ENCODE measurements at places on chromosomes 1 and 21.

DNA sequence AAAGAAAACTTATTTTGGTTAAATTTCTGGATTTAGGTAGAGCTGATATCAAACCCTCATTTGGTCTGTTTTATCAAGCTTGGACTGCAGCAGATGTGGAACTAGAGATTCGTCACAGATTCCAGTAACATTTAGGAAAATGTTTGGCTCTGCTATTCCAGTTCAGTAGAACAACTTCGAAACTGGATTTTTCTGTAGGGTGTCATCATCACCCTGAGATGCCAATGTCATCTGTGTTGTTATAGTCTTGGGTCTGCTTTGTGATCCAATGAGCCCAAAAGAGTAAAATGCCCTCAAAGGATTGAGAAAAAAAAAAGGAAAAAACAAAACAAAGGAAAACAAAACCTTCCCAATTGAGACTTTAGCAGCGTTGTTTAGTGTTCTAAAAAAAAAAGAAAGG is 55.4 kb downstream of the LAMC2 start:
- DNase-seq = no peak

DNA sequence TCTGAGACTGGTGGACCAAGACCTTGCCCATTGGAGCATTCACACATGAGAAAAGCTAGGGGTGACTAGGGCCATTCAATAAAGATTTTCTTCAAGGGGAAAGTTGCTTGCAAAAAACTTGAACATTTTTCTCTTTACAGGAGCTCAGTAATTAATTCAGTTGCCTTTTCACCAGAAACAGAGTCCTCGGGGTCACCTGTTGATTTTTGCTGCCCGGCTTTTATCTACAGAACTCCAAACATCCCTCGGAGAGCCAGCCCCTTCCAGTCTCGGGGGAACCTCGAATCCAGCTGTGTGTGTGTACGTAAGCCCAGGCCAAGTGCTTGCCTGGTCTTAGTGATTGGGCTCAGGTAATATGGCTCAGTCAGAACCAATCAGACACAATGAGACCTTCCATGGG is 47.5 kb downstream of the PCNX2 start:
- DNase-seq = no peak

DNA sequence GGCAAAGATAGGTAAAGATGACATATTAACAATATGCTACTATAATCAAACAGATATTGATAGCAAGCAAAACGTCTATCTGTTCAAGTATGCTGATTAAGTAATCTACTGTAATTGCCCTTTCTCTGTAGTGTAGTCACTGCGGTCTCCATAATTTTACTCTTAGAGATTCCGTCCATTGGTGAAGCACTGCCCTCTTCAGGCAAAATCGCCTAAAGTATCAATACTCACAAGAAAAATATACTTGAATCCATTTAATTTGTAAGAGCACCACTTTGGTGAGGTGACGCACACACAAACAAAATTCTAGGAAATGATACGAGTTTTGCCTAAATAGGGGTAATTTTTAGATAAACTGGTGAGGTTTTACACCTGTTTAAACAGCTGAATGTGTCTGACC is 434.6 kb upstream of the CHRM3 start:
- no peak for DNase-seq

DNA sequence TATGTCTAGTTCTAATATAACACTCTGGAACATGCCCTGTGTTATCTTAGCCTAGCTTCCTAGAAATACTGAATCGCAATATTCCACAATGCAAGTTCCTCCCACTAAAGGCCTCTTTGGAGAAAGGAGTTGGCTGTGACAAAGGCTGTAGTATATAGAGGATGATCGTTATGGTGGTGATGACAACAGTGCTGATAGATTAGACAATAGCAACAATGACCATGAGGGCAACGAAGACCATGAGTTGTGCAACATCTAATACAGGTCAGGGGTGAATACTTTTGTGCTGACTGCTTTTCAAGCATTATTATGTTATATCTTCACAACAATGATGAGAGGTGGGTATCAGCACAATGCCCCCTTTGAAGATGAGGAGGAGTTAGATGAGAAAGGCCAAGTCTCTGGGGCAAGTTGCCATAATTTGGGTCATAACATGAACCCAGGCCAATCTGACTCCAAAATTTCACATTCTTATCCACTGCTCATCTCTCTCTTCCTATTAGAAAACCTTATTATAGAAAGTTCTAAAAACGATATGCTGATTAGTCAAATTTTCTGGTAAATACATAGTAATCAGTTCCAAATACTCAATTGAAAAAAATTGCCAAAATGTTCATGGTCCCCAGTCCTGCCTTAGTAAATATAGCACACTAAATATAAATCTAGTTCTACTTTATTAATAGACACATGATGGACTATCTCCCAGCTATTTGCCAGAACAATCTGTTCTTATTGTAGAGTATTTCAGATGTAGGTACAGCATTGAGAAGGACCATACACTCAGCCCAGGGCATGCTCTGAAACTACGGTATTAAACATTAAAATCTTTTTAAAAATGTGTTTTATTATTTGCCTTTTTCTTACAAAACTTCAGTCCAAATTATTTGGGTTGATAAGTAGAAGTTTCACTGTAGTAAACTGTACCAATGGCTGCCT is 37.5 kb downstream of the HIVEP3 start:
- no peak for DNase-seq

DNA sequence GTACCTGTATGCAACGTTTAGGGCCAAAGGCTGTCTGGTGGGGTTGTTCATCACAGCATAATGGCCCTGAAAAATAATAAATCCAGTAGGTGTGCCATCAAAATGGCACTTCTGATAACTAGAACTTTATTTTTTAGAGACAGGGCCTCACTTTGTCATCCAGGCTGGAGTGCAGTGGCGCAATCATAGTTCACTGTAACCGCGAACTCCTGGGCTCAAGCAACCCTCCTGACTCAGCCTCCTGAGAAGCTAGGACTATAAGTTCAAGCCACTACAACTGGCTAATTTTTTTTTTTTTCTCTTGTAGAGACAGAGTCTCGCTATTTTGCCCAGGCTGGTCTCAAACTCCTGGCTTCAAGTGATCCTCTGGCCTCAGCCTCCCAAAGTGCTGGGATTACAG is 4.7 kb downstream of the SNAPIN start:
- DNase-seq = no peak

- DNase-seq = no peak
Observed at GRCh38 chr1:150210706-150211105, 25.2 kb downstream of the ANP32E start.

GRCh38 chr1:118459871-118460270 is 274.8 kb upstream of the SPAG17 start:
- DNase-seq = no peak

DNA sequence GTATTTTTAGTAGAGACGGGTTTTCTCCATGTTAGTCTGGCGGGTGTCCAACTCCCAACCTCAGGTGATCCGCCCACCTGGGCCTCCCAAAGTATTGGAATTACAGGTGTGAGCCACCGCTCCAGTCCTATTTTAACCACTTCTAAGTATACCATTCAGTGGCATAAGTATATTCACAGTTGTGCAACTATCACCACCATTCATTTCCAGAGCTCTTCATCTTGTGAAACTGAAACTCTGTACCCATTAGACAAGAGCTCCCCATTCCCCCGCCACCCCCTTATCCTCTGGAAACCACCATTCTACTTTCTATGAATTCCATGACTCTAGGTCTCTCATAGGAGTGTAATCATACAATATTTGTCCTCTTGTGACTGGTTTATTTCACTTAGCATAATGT is 40.2 kb upstream of the CAMTA1 start:
- DNase-seq = no peak

DNA sequence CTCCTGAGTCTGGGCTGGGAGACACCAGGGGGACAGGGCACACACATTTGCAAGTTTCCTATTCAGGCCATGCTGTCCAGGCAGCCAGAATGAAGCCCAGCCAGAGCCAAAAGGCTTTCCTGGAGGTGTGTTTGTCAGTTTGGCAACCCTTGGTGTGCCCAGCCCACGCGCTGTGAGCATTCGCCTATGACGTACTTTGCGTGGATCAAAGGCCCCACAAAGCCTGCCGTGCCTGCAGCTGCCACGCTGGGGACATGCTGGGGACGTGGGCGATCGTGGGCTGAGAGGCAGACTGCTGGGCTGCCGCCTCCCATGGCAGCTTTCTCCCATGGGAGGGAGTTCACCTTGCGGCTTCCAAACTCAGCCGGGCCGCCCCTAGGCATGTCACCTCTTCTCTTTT is 57.5 kb downstream of the CD247 start:
- DNase-seq = no peak

DNA sequence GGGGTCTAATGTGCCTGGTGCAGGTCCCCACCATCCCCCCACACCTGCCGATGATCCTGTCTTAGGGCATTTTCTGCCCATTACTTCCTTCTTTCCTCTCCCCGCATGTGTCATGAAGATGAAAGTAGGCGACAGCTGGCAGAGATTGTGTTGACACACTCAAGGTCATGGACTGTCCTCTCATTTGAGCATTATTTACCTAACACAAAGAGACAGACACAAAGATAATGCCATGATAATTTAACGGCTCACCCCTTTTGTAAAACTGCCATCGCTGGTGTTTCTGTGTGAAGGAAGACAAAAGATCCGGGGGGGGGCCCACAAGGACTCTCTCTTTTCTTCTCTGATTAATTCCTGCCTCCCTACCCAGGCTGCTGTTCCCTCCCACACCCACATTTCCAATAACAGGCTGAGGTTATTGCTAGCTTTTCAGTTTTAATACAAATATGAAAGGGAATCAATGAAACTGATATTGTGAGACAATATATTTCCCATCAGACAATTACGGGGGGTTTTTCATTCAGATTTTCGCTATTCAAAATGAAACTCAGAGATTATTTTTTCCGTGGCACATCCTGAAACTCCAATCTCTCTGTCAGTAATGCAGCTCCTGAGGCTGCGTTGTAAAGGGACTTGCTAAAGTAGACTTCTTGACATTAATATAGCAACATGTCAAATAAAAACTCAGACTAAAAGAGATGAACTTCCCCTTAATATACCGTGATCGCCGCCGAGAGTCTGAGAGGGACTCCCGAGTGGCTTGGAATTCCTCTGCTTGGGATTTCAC is 561.1 kb downstream of the NPHP4 start:
- no peak for DNase-seq

- no peak for DNase-seq
Observed at GRCh38 chr1:218845589-218845988, 328.1 kb upstream of the LYPLAL1 start.

DNA sequence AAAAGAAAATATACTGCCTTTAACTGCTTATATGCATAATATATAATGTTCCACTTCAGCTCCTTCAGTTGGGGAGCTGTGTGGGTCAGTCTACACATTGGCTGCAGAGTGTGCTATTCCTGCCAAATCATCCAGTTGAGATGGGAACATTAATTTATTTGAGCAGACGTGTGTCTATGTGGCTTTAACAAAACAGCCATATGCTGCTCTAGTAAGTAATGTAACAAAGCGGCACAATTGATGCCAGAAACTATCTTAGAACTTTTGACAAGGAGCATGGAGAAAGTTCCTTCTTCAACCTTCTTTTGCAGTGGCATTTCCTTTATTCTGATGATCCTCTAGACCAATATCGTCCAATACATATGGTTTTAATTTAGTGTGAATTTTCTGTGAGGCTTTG is 285.9 kb upstream of the C1orf87 start:
- no peak for DNase-seq

GRCh38 chr21:45977396-45977795 is 4.2 kb upstream of the COL6A1 start:
- DNase-seq = no peak

- DNase-seq = no peak
Observed at GRCh38 chr1:70552662-70553566, 141.8 kb downstream of the CTH start.

- DNase-seq = no peak
Observed at GRCh38 chr1:151990058-151990855, 3.4 kb downstream of the S100A10 start.

DNA sequence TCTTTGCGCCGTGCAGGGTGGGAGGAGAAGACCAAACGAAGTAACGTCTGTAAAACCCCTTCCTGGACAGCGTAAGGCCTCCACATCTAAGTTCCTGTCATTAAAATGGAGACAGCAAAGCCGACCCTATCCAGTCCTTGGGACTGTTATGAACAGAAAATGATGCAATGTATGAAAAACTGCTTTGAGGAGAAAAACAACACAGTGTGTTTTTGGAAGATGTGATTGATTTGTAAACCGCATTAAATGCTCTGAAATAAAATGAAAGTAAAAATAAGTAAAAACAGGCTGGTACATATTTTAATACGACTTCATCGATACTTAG is 827 bp upstream of the URB1 start:
- no peak for DNase-seq

GRCh38 chr1:230501849-230502248 is 75.7 kb upstream of the PGBD5 start:
- DNase-seq = no peak

- DNase-seq = no peak
Observed at GRCh38 chr1:201584471-201585092, 45.7 kb downstream of the NAV1 start.

DNA sequence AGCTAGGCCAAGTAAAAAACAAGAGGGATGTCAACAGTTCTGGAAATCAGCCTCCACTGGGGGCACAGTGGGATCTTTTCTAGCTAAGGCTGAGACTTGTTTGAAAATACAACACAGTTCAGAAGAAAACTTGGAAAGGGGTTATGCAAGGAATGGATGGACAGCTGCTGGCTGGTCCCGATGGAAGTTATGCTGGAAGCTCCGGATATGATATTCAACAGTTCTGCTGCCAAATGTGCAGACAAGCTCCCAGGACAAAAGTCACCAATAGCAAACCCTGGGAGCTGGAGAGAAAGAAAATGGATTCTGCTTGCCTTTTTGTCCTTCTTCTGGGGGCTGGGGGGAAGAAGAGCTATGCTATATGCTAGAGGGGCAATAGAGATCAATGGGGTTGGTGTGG is 14.3 kb downstream of the LMX1A start:
- no peak for DNase-seq

DNA sequence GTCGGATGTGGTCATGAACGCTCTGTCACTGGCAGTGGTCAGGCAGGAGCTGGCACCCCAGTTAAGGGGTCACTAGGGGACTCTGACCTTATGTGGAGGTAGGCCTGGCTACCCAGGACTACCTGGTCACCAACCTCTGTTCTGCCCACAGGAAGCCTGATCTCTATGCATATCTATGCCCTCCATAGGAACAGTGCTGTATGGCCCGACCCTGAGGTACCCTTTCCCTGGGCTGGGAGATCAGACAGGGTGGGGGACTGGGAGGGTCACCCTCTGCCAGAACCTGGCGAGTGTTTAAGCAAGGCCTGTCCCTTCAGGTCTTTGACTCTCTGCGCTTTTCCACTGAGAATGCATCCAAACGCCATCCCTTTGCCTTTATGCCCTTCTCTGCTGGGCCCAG is 19.0 kb downstream of the CYP4B1 start:
- DNase-seq = no peak

DNA sequence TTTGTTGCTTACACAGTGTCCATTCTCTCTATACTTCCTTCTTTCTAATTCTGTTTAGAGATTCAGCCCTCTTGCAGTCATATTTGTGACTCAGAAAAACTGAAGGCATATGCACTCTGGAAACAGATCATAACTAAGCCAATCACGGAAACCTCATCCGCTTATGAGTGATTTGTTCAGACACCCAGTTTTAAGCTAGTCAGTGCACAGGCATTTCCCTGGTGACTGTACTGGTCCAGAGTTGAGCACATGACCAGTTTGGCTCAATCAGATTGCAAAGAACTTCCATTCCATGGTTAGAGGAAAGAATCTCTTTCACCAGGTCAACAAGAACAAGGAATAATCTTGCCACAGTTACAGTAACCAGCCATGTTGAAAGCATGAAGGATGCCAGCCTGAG is 69.2 kb upstream of the SGIP1 start:
- no peak for DNase-seq
